ENCODE measurements at places on chromosomes 16 and 17.

DNA sequence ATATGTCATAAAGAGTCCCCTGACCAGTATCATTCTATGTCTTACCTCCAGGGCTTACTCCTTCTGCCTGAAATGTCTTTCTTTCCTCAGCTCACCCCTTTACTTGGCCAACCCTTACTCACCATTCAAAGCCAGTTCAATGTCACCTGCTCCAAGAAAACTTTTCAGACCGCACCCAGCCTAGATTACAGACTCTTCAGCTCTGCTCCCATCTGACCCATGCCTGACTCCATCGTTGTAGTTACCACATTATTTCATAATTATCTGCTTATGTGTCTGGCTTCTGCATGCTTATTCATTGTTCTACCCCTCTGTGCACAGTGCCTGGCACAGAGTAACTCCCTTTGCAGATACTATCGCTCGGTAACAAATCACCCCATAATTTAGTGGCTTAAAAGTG, 62.5 kb upstream of the TOB1 start:
- DNase-seq = no peak

GRCh38 chr17:27613433-27613832, 17.6 kb upstream of the LGALS9 start:
- no peak for DNase-seq

DNA sequence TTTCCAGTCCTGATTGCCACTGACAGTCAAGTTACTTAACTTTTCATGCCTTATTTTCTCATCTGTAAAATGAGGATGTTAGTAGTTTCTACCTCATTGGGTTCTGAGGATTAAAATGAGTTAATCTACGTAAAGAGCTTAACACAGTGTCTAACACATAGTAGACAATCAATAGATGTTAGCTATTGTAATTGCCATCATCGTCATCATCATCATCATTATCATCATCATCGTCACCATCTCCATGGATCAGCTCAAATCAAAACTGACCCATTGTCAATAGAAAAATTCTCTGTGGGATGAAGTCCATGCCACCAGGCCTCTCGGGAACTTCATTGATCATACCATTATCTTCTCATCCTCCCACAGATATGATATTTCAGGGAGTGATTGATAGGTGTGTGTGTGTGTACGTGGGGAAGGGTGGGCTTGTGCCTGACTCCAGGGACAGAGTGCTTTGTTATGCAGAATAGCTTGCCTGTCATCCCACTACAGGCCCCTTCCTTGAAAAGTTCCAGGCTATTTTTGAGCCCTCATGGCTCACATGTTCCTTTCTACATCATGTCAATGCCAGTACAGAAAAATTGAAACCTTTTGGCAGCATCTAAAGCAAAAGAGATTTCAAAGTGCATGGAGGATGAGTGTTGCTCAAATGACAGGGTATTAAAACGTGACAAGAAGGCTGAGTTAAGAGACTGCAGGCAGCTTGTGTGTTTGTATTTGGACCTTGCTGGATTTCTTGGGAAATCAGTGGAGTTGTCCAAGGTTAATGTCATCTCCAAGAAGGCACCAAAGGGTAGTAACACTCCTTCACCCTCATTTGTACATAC, 133.9 kb downstream of the PRKCB start:
- no peak for DNase-seq

DNA sequence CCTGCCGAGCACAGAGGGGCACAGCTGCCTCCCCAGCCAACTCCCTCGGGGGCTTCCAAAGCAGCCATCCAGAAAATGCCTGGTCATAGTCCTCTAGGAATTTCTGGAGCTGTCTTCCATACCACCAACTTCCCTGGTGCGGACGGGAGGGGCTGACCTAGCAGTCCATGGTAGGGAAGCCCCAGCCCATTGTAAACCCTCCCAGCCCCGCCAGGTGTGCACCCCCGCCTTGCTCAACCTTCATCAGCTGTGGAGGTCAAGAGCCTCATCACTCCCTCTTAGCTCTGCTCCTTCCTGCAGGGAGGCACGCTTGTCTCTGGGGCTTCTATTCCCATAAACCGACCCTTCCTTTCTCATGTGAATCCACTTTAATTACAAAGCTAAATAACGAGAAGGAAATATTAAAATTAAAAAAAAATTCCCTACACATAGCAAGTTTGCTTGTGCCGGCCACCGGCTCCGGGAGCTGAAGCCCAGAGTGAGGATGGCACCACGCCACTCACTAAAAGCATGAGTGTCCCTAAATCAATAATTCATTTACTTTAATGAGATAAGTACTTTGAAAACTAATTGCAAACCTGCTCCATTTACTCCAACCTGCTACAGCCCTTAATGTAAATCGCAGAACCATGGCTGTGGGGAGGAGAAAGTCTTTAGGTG, 181.4 kb downstream of the ENGASE start:
- DNase-seq = no peak

DNA sequence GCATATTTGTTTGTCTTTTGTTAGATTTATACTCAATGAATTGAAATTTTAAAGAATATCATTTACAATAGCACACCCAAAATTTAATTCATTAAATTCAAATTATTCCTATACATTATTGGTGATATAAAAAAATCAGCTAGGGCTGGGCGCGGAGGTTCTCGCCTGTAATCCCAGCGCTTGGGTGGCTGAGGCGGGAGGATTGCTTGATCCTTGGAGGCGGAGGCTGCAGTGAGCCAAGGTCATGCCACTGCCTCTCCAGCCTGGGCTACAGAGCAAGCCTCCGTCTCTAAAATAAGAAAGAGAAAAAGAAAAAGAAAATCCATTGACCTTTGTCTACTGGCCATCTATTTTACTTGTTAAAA, 4.5 kb upstream of the PRDM7 start:
- DNase-seq = no peak

GRCh38 chr17:69423450-69423849, 9.0 kb downstream of the MAP2K6 start:
- DNase-seq = no peak

- no peak for DNase-seq
These were observed 2.6 kb upstream of the TSPOAP1 start for GRCh38 chr17:58330997-58331814.

DNA sequence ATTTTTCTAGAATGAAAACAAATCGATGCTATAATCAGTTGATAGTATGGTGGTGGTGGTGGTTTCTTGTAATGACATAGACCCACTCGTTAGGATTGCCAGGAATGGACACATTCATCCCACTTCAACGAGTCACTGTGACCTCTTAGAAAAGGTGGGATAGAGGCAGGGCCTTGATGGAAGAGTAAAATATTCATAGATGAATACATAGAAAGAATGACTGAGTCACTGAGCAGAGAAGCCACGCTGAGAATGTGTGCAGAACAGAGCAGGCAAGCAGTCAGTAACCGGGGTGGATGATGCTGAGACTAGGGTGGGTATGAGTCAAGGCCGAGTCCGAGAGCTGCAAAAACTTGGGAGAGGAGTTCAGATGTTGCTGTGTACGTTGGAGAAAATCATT, 129.9 kb downstream of the PITPNC1 start:
- DNase-seq = no peak

DNA sequence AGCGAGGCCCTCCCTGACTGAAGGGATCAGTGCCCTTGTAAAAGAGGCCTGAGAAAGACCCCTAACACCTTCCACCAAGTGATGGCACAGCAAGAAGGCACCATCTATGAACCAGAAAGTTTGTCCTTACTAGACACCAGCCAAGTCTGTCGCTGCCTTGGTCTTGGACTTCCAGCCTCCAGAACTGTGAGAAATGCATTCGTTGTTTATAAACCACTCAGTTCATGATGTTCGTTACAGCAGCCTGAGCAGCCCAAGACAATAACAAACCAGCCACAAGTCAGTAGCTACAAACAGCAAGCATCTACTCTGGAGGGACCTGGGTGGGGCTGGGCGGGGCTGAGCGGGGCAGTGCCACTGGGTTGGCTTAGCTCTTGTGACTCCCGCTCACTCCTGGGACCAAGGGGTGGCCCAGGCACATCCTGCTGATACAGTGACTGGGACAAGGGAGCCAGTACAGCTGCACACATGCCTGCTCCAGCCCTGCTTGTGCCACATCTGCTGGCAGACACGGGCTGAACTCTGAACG, 234.9 kb downstream of the IRF8 start:
- no peak for DNase-seq

GRCh38 chr17:75819116-75819515, 25.1 kb downstream of the UNC13D start:
- no peak for DNase-seq

Measured in D341Med (cell line).